ENCODE measurements at places on chromosomes 1 and 21.

GRCh38 chr1:3315399-3316339, 138.8 kb upstream of the ARHGEF16 start:
- DNase-seq = no peak

DNA sequence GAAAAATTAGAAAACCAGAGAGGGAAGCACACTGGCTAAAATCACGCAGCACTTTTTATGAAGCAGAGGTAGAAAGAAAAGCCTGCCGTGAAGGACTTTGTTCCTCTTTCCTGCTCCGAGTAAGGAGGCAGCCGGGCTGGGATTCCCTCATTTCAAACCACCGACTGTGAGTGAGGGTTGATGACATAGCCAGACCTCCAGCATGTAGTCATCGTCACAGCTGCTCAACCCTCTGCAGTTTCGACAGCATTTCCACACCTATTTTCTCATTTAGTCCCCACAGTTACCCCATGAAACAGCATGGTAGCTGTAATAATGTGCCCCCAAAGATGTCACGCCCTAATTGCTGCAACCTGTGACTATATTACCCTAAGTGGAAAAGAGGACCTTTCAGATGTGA, 35.3 kb downstream of the FCRL5 start:
- DNase-seq = no peak

DNA sequence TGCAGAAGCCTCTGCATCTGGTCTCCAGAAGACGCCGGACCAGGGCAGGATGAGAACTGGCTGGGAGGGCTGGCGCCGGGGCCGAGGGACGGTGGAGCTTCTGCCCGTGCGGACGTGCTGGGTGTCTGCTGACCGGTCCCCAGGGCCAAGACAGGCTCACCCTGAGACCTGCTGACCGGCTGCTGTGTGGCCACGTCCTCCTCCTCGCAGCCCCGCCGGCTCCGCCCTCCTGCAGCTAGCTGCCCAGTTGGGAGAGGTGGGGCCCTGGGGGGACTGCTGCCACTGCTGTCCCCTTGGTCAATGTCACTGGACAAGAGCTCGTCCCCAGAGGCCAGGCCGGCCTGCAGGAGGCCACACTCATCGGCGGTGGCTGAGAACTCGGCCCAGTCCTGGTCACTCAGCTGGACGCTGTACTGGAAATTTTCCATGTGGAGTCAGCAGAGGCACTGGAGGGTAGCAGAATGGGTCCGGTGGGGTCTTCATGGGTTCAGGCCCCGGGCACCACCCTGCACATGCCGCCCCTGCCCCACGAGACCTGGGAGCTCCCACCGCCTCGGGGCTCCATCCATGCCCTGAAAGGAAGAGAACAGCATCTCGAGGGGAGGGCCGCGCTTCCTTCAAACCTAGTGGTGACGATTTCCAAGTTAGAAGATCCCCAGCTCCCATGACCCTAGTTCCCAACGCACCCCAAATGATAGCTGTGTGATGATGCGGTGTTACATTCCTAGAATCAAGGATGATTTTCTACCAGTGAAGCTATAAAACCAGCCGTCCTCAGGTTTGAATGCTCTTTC, 1.1 kb downstream of the PERM1 start:
- no peak for DNase-seq

- no peak for DNase-seq
Measured at GRCh38 chr1:31503570-31503969, 72.7 kb upstream of the TINAGL1 start.

GRCh38 chr1:111054656-111055055, 85.2 kb downstream of the DRAM2 start:
- no peak for DNase-seq

DNA sequence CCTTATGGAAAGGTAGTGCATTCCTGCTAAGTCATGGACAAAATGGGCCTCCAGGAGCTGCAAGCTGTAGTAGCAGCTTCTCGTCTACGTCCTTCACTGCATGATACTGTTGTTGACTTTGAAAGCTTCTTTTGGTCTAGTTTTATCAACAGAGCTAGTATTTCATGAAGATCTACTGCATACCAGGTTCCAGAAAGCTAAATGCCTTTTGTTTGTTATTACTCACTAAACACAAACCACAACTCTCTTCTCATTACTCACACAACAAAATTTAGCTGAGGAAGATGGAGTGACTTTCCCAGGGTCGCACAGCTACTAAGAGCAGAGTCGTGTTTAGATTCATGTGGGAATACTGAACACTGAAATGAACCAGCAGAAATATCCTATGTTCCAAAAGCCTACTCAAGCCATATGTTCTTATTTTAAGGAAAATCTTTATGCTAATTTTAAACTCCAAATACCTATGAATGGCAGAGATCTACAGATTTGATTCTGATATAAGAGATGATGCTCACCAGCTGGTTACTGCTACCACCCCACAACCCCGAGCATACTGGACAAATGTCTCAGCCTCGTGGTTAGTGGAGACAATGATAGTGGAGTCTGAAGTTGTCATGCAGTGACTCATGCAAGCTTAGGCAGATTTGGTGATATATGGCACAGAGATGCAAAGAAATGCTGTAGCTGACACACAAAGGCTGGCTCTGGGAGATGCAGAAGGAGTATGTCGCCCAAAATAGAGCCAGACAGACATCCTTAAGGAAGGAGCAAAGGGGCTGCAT, 20.6 kb downstream of the PGBD2 start:
- no peak for DNase-seq

- no peak for DNase-seq
Measured at GRCh38 chr21:28227881-28228635, 764.6 kb downstream of the LTN1 start.

- DNase-seq = no peak
Measured at GRCh38 chr1:54362881-54363340, 43.3 kb downstream of the SSBP3 start.

- no peak for DNase-seq
Measured at GRCh38 chr1:7643530-7643929, 127.6 kb upstream of the VAMP3 start.

GRCh38 chr1:63914706-63915105, 140.9 kb downstream of the ROR1 start:
- no peak for DNase-seq

DNA sequence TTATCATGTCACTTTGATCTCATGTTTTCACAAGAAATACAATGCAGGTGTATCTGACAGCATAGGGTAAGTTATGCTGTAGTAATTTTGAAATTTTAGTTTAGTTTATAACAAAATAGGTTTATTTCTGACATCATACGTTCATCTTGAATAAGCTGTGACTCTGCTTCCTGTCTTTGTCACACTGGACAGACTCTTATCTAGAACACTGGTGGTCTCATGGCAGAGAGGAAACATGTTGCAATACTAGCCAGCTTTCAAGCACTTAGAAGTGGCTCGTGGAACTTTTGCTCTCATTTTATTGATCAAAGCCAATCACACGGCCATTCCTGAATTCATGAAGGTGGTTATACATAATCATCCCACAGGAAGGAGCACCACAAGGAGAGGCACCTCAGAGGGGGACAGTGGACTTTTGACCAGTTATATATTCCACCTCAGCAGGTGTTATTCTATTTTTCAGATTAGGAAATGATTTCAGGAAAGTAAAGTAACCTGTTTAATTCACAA, 46.5 kb downstream of the CYP2J2 start:
- DNase-seq = no peak

- no peak for DNase-seq
Measured at GRCh38 chr21:17050646-17051045, 462.2 kb upstream of the CXADR start.

DNA sequence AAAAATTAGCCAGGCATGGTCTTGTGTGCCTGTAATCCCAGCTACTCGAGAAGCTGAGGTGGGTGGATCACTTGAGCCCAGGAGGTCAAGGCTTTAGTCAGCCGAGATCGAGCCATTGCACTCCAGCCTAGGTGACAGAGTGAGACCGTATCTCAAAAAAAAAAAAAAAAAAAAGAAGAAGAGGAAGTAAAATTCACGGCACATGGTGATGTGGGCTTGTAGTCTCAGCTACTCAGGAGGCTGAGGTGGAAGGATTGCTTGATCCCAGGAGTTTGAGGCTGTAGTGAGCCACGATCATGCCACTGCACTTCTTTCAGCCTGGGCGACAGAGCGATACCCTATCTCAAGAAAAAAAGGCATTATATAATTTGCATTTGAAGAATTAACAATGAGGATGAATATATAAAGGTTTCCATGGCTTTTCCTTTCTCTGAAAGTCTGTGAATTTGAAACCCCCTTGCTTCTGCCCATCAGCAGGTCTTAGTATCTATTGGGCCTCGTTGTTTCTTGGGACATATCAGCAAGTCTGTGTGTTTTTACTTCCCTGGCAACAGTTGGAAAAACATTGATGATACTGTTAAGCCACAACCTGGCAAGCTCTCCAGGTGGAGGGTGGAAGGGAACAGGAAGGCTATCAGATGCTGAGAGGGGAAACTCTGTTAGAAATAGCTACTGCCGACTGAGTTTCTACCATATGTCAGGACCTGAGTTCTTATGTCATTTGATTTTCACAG, 4.6 kb upstream of the PLA2G2D start:
- DNase-seq = no peak
